ENCODE measurements at places on chromosomes 11 and 22.

GRCh38 chr11:85889676-85890579 is 34.7 kb downstream of the CCDC83 start:
- peak; percentile 93 for DNase-seq

- DNase-seq: peak; percentile 44
Observed at GRCh38 chr11:1202776-1203504, 19.9 kb upstream of the MUC5B start.

- peak; percentile 14 for DNase-seq
Observed at GRCh38 chr22:46815896-46816731, 53.7 kb downstream of the TBC1D22A start.

GRCh38 chr11:35165030-35165422 is 26.1 kb downstream of the CD44 start:
- DNase-seq: no peak

DNA sequence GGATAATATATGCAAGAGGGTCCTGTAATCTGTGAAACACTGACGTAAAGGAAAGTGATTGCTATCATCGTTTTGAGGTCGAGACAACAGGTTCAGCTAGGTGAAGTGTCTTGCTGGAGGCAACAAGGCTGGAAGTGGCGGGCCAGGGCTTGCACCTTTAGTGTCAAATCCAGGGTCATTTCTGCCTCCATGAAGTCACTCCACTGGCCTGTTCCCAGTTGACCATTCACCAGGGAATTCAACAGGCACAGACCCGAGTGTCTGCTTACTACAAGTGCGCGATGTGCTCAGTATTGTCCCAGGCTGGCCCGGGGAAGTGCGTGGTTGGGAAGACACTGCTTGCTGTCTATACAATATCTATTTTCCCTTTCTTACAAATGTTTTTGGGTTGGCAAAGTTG is 225.0 kb downstream of the CEP164 start:
- no peak for DNase-seq

- peak; percentile 37 for DNase-seq
Observed at GRCh38 chr22:23709107-23709506, 18.3 kb downstream of the RGL4 start.

- DNase-seq: no peak
Observed at GRCh38 chr22:22507743-22508273, 734 bp downstream of the ZNF280B start.

- peak; percentile 63 for DNase-seq
Observed at GRCh38 chr22:49825944-49826602, 1.6 kb downstream of the BRD1 start.

- DNase-seq: no peak
Observed at GRCh38 chr22:40374567-40374966, 4.2 kb downstream of the SGSM3 start.

GRCh38 chr11:35372565-35373283 is 46.6 kb downstream of the SLC1A2 start:
- peak; percentile 57 for DNase-seq

- no peak for DNase-seq
Observed at GRCh38 chr22:37716708-37717107, 19.9 kb downstream of the TRIOBP start.

DNA sequence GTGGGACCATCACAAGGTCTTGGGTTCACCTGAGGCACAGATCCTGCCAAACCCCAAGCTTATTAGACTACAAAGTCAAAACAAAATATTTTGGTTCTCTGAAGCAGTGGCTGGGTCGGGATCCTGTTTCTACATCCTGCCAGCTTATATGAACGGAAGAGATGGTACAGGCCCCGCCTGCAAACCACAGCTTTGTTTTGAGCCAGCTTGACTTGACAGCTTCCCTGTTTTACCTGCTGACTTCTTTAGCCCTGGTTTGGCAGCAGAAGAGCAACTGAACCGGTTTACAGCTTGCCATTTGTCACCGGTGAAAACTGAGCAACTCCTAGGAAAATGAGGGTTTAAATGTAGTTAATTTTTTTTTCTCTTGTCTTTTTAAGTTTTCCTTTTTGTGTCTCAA is 11.4 kb downstream of the PACS1 start:
- peak; percentile 42 for DNase-seq

- DNase-seq: no peak
Observed at GRCh38 chr22:35043252-35043933, 22.6 kb upstream of the ISX start.

DNA sequence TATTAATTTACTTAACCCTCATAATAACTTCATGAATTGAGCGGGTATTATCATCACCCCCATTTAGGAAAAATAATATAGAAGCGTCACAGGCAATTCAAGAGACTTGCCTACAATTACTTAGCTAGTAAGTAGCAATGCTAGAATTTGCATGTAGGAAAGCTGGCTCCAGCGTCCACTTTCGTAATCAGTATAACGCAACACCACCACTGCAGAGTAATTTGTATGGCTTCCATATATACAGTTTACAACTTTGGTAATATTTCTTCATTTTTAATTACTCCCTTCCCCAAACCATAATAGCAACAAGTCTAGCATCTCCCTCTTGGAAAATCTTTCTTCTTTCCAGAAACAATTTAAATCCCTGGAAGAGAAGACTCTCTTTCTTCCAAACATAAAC is 89.9 kb upstream of the OR5AK2 start:
- DNase-seq: no peak

- DNase-seq: peak; percentile 87
Observed at GRCh38 chr22:38135133-38135706, 24.7 kb upstream of the BAIAP2L2 start.

DNA sequence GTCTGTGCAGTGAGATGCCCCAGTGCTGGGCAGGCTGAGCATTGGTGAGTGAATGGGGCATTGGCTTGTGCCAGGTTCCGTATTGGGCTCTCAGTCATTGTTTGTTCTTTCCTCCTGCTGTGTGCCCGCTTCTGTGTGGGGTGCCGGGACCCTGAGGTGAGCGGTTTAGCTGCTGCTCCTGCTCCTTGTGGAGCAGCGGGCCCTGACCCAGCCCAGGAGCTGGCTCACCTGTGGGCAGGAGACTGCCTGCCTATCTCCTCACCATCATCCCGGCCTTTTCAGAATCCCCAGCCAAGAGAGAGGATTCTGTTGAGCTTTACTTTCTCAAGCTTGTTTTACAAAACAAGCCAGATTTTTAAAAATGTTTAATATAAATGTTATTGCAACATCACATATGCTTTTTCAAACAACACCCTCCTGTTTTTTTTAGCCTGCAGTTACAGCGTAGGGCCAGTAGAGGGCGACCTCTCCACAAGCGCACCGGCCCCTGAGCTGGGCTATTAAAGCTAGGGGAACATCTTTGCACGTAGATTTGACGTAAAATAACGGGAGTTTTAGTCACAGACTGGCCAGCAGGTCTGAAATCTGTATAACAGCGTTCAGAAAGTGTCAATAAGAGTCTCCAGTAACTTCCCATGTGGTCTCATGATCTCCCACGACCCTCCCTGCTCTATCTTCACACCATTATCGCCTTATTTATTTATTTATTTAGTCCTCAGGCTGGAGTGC is 25.1 kb upstream of the RELT start:
- DNase-seq: peak; percentile 70

DNA sequence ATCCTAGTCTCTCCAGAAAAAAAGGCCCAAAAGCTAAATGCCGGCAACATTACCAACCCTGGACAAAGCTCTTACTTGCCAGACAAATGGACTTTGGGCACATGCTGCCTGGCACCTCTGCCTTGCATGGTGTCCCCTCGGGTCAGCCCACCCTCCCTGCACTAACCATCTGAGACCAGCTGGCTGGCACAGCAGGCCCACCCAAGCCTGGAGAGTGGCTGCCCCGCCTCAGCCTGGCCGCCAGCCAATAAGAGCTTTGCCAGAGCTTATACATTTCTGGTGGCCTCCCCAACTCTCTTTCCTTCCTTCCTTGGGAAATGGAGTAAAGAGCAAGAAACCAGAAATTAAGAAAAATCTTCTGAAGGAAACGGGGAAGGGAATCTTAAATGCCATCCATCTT is 24.5 kb downstream of the MCHR1 start:
- no peak for DNase-seq

- no peak for DNase-seq
Observed at GRCh38 chr11:103736315-103737036, 300.0 kb upstream of the DDI1 start.

DNA sequence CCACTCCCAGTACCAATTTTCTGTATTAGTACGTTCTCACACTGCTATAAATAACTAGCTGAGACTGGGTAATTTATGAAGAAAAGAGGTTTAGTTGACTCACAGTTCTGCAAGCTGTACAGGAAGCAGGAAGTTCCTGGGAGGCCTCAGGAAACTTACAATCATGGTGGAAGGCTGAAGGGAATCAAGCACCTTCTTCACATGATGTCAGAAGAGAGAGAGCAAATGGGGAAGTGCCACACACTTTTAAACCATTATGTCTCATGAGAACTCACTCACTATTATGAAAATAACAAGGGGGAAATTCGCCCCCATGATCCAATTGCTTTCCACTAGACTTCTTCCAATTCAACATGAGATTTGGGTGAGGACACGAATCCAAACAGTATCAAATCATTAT is 271.4 kb downstream of the ETS1 start:
- no peak for DNase-seq

GRCh38 chr11:86800960-86801272 is 574 bp downstream of the PRSS23 start:
- DNase-seq: peak; percentile 36

DNA sequence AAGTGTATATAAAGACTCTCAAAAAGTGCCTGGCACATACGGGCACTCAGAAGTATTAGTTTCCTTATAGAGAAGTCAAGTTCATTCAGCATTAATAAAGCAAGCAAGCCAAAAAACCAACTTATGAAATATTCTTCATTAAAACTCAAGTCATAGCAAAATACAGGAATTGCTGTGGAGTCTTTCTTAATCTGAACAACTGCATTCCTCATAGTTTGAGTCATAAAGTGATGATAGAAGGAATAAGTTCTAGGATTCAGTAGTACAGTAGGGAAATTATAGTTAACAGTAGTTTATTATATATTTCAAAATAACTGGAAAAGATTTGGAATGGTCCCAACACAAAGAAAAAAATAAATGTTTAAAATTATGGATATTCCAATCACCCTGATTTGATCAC is 200.3 kb downstream of the C11orf91 start:
- no peak for DNase-seq

- DNase-seq: no peak
Observed at GRCh38 chr22:46004105-46004866, 27.3 kb upstream of the WNT7B start.

DNA sequence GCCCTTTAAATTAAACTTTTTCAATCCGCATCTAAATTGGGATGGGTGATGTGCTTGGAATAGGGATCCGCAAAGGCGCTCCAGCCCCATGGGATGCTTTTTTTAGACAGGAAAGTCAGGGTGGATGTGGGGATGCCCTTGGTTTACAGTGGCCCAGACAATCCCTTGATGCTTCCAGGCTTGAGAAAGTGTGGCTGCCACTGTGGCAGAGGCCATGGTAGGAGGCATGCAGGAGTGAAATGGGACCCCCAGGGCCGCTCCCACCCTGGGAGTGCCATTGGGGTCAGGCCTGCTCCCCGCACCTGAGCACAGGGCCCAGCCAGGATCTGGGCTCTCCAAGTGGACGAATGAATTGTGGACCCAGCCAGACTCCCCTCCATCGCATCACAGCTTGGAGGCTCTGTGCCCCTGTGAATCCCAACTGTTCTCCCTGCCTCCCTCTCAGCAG is 75.8 kb downstream of the COMMD9 start:
- no peak for DNase-seq

DNA sequence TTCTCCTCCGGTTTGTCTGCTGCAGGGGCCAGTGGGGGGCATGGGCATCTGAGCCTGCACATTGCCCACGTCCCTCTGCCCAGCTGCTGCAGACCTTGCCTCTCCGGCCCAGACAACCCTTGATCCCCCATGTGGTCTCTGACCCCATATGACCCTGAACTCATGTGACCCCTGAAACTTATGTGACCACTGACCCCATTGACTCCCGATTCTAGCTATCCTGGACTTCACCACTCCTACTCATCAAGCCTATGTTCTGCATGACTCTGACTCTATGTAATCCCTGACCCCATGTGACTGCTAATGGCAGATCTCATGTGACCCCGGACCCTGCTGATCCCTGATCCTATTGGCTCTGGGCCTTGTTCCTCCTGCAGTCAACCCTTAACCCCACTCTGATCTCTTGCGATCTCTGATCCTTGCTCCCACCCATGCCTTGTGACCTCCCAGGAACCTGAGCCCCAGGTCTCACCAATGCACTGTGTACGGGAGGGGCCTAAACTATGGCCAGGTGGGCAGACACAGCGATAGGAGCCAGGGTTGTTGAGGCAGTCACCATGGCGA is 5.7 kb downstream of the LTBP3 start:
- DNase-seq: no peak

GRCh38 chr22:18113680-18114394 is 3.2 kb downstream of the TUBA8 start:
- DNase-seq: no peak

- DNase-seq: no peak
Observed at GRCh38 chr22:20238901-20239675, 29.0 kb downstream of the RTN4R start.

- peak; percentile 69 for DNase-seq
Observed at GRCh38 chr11:19200410-19201201, 1.2 kb downstream of the CSRP3 start.

DNA sequence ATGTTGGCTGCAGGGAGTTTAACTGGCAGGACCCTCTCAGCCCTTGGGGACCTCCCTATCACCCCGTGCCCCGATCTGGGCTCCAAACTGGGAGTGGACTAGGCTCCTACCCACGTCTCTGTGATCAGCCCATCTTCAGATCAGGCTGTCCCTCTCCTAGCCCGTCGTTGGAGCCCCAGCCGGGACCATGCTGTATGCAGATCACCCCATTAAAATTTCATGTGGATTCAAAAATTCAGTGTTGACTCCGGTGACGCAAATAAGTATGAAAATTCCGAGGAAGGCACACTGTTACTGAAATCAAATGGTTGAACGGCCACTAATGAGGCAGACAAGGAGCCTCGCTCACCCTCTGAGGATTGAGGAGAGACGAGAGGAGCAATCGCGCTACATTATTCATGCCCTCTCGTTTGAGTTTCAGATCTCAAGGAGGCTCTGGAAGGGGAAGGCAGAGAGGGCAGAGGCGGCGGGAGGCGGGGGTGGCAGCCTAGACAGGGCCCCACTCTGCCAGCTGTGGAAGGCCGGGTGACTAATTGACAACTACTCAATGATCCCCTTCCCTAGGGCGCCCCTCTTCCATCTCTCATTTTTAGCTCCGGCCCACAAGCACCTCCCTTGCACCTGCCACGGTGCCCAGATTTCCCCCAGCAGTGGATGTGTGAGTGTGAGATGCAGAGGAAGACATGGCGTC is 255.4 kb downstream of the MIAT start:
- no peak for DNase-seq

GRCh38 chr11:126135235-126136176 is 72.8 kb upstream of the CDON start:
- DNase-seq: no peak

- no peak for DNase-seq
Observed at GRCh38 chr11:76465701-76466100, 20.9 kb downstream of the EMSY start.

GRCh38 chr11:78244080-78244479 is 55.4 kb downstream of the USP35 start:
- no peak for DNase-seq

GRCh38 chr11:86287468-86287796 is 14.6 kb upstream of the HIKESHI start:
- no peak for DNase-seq

Measured in kidney tubule cell (primary cell).